Suprapubic skin (tissue), 4 donors: ENCODE measurements at places on chromosomes 11 and 22. TPM values are rescaled to one million over a fixed set of nuclear protein-coding genes. Genes with fewer than 3 reads are reported as not detected.

The GAL3ST3 gene
- total RNA-seq: not detected

The MYH9 gene
- total RNA-seq: 284 TPM

The MS4A15 gene
- not detected for total RNA-seq

The MRPL17 gene
- total RNA-seq: 17.1 TPM

The SYCE3 gene
- total RNA-seq: not detected

The CABP4 gene
- total RNA-seq: 0.38 TPM

The IGF2 gene
- 4.4 TPM for total RNA-seq

The NLRP14 gene
- not detected for total RNA-seq

The TUBA8 gene
- total RNA-seq: 2.5 TPM

The CHRDL2 gene
- not detected for total RNA-seq

The AAMDC gene
- total RNA-seq: 42.3 TPM

The ARHGAP20 gene
- total RNA-seq: 1.9 TPM

The PHF21A gene
- total RNA-seq: 35.2 TPM

The OR8G1 gene
- not detected for total RNA-seq

The BEST1 gene
- 2.2 TPM for total RNA-seq

The GPR83 gene
- 0.24 TPM for total RNA-seq

The SEC14L6 gene
- 15.2 TPM for total RNA-seq
